ENCODE measurements at places on chromosomes 3 and 15. TPM values are rescaled to one million over a fixed set of nuclear protein-coding genes. Genes with fewer than 3 reads are reported as not detected.

GRCh38 chr3:149553781-149554451 is 79.4 kb downstream of the TM4SF4 start:
- no peak for DNase-seq

DNA sequence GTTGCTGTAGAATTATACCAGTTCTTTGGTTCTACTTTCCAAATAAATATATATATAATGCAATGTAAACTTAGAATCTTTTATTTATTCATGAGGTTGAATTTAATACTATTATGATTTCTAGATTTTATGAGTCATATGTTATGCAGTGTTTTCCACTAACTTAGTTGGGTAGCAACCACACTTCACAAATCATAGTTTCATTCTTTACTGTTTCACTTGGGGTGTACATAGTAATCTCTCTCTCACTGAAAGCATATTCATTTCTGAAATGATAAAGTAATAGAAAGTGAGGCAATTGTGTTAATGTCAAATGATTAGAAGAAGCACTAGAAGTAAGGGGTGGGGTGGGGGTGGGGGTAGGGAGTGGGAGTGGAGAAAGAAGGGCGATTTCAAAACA is 52.6 kb downstream of the IQCH start:
- no peak for DNase-seq

DNA sequence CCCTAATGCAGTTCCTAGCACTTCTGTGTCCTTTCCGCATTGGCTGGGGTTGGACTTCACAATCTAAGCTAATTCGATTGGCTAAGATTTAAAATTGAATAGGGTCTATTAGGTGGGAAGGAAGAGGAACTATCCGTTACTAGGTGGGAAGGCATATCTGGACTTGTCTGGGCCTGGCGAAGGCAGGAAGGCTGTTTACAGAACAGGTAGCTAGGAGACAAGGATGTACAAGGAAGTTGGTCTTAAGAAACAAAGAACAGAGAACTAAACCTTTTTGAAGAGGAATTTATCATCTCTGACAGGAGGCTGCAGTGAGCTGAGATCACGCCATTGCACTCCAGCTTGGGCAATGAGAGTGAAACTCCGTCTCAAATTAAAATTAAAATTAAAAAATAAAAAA is 17.3 kb upstream of the ATG7 start:
- DNase-seq: no peak

- no peak for DNase-seq
Measured at GRCh38 chr3:181076558-181076957, 87.0 kb upstream of the DNAJC19 start.

TLR9 gene
- total RNA-seq: 0.08 TPM

Data from CD4-positive, alpha-beta T cell (primary cell).